Stimulated activated CD4-positive, alpha-beta T cell treated with anti-CD3 and anti-CD28 coated beads, Interleukin-12 subunit alpha, Interleukin-12 subunit beta, amount 100 ng/mL, for 4 hours (primary cell): ENCODE measurements at places on chromosomes 12 and 14.

- no peak for DNase-seq
Measured at GRCh38 chr14:20415782-20416206, 2.5 kb upstream of the TEP1 start.

DNA sequence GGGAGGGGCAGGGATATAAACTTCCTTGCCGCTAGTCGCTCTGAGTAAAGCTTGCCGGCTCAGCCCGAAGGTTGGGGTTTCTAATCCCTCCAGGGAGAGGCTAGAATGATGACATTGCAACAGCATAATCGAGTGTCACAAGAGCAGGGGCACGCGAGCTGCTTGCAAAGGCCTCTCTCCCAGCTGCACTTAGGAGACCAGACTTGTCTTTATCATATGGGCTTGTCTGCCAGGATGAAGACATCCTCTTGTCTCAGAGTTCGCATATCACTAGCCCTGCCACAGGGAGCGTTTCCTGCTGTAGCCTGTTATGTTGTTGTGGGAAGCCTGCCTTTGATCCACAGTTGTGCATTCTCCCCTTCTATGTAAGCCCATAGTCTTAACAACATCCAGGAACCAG is 180.0 kb downstream of the ESR2 start:
- DNase-seq = no peak

GRCh38 chr12:131851741-131852550 is 23.8 kb downstream of the MMP17 start:
- no peak for DNase-seq

DNA sequence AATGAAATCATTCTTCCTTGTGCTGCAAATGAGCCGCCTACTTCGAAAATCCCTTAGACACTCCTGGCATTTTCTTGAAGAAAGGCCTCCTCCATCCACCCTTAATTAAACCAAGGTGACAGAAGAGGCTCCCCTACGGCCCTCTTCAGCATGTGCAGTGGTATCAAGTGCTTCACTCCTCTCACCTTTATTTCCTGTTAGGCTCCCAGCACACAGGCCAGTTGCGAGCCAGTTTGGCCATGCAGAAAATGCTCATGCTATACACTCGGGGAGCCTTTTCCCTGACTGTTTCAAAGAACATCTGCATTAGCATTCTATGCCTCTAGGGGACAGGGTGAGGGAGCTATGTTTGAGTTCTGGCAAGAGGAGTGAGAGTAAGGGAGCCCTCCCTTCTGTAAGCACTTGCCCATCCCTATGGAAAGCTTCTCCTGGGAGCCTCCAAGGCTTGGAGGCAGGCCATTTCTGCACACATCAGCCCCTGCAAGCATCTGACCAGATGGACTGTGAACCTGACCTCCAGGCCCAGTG is 291.5 kb downstream of the RPS29 start:
- DNase-seq = no peak

- no peak for DNase-seq
Measured at GRCh38 chr14:71441126-71441525, 491.1 kb upstream of the RGS6 start.

GRCh38 chr12:113244047-113244460 is 22.8 kb downstream of the TPCN1 start:
- no peak for DNase-seq

DNA sequence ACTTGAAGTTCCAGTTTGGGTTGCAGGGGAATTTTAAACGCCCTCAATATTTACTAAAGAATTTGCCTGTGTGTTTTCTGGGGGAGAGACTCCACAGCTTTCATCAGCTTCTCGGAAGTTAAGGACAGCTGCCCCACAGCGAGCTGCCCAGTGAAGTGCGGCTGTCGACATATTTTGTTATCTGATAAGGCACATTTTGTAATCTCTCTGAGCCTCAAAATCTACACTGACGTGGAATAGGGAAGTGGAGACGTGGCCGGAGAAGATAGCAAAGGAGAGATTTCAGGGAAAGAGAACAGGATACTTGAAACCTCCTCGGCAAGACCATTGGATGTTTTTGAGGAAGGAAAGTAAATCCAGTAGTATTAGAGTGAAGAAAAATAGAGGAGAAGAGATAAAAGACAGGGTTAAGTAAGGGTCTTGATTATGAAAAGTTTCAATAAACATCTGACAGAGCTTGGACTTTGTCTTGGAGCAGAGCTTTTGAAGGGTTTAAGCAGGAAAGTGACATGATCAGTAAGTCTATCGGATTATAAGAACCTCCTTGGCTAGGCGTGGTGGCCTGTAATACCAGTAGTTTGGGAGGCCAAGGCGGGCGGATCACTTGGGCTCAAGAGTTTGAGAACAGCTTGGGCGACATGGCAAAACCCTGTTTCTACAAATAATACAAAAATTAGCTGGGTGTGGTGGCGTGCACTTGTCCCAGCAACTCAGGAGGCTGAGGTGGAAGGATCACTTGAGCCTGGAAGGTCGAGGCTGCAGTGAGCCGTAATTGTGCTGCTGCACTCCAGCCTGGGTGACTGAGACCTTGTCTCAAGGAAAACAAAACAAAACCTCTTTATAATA is 1.1 kb downstream of the POLR3B start:
- no peak for DNase-seq

GRCh38 chr12:27549236-27549800 is 25.3 kb downstream of the PPFIBP1 start:
- DNase-seq = no peak

- DNase-seq = peak; percentile 36
Measured at GRCh38 chr12:92551853-92552397, 150.9 kb upstream of the PLEKHG7 start.

- DNase-seq = no peak
Measured at GRCh38 chr12:105382771-105383622, 52.5 kb downstream of the C12orf75 start.

GRCh38 chr12:63905544-63905943 is 61.0 kb downstream of the SRGAP1 start:
- DNase-seq = no peak

DNA sequence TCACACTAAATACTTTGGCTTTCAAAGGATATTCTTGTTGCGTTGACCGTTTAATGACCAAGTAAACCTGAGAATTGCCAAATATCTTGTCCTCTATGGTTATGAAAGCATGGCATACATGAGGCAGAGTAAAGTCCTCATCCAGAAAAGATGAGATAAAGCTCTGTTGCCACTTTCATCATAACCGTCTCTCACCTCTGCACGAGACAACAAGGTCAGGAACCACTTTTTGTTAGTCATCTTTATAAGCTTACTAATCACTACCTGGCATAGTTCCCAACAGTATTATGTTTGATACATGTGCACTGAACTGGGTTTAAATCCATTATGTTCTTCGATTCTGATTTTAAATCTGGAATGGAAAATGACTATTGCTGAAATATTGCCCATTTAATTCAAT is 31.3 kb downstream of the PTPRB start:
- no peak for DNase-seq

GRCh38 chr12:67354966-67355365 is 85.8 kb downstream of the CAND1 start:
- DNase-seq = no peak

DNA sequence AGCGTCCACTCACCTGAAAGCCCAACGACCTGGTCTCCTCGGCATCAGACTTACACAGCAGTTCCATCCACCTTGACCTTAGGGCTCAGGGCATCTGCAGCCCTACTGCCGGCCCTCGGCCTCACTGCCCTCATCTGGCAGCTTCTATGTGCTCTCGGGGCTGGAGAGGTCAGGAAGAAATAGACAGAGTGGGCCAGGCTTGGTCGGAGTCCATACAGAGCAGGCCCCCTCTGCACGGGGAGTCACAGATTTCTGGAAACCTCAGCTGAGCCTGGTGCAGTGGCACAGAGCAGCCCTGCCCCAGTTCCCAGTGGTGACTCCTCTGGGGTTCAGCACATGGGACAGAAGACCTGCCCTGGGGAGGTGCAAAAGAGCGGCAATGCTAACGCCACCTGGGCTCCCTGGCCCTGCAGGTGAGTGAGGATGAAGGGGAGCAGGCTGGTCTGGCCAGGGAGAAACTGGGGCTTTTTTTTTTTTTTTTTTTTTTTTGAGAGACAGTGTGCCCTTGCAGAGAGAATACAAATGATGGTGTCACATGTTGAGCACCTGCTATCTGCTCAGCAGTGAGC is 190.1 kb upstream of the PRMT8 start:
- DNase-seq = no peak

GRCh38 chr12:113162102-113163029 is 12.8 kb downstream of the CFAP73 start:
- no peak for DNase-seq
